Activated CD4-positive, CD25-positive, alpha-beta regulatory T cell treated with anti-CD3 and anti-CD28 coated beads, Interleukin-2, amount 50 U/mL, for 72 hours (primary cell): ENCODE measurements at places on chromosomes 1 and 21.

DNA sequence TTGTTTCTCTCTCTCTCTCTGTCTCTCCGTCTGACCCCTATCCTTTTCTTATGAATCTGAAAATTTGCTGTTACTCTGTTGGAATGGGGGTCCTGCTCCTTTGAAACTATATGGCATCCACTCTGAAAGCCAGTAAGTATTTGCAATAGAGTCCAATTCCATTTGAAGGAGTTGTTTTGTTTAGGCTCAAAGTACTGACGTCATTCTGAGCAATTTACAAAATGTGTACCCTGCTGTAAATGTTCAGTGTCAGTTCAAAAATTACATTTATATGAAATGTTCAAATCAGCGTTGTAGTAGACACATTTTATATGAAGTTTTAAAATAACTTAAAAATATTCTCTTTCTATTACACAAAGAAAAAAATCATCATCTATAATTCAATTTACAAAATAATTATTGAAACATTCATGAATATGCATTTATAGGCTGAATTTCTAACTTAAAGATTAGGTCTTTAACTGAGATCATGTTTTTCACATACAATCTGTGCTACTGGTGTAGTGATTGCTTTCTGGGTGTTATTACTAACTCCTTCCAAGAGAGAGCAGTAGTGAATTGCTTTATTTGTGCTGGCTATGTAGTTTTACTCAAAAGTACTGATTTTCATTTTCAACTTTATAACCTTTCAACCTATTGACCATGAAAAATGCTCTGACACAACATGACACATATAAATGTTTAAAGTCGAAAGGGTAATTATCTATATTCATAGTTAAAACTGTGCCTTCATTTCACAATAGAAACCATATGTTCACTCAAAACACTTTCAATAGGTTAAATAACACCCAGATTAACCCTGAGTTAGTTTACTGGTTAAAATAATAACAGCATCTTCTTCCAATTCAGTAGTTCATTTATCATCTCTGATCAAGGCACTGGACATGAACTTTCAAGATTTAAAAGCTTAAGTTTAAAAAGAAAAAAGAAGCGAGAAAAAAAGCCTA lies 253.1 kb upstream of the ADGRL4 start:
- no peak for DNase-seq

DNA sequence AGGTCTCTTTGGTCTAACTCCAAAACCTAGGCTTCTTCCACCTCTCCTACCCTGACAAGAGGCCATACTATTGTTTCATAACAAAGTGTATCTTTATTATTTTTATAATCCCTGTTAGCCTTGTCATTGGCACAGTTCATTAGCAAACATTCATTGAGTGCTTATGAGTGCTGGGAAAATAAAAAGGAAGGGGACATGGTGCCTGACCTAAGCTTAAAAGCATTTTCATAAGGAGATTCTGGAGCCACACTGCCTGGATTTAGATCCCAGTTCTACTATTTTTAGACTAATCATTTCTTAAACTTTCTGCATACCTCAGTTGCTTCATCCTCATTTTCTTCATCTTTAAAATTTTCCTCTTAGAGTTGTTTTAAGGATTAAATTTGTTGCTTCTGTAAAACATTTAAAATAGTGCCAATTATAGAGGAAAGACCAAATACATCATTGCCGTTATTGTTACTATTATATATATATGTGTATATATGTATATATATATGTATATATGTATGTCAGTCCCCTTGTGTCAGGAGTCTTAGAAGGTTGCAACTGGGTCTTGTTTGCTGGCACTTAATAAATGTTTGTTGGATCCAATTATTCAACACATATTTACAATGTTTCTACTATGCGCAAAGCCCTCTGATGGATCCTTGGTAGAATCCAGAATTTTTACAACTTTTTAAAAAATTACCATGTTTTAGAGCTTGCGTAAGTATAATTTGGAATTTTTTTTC lies 250.9 kb upstream of the SGIP1 start:
- no peak for DNase-seq

- DNase-seq = no peak
Measured at GRCh38 chr1:214228976-214229375, 52.0 kb upstream of the SMYD2 start.

- no peak for DNase-seq
Measured at GRCh38 chr1:85062425-85063026, 14.2 kb upstream of the MCOLN3 start.

GRCh38 chr21:36183144-36183795 lies 26.6 kb downstream of the DOP1B start:
- no peak for DNase-seq

DNA sequence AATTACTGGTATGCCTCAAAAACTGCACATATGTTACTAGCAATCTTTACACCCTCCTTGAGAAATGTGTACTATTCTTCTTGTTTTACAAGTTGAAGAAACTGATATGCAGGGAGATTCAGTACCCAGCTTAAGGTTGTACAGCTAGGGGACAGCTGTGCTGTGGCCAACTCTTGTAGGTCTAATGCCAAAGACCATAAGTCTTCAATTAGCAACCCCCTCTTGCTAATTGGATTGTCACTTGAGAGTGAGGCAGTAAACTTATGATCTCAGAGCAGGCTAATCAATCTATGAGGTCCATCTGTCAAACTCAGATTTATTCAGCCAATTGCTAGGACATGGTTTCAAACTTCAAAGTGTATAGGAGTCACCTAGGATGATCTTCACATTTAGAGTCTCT lies 492.0 kb upstream of the USP24 start:
- no peak for DNase-seq

- no peak for DNase-seq
Measured at GRCh38 chr1:25003457-25004190, 73.5 kb upstream of the RUNX3 start.

- no peak for DNase-seq
Measured at GRCh38 chr1:20882837-20883236, 95.7 kb upstream of the HP1BP3 start.

- no peak for DNase-seq
Measured at GRCh38 chr1:169698976-169699375, 12.4 kb downstream of the SELL start.

DNA sequence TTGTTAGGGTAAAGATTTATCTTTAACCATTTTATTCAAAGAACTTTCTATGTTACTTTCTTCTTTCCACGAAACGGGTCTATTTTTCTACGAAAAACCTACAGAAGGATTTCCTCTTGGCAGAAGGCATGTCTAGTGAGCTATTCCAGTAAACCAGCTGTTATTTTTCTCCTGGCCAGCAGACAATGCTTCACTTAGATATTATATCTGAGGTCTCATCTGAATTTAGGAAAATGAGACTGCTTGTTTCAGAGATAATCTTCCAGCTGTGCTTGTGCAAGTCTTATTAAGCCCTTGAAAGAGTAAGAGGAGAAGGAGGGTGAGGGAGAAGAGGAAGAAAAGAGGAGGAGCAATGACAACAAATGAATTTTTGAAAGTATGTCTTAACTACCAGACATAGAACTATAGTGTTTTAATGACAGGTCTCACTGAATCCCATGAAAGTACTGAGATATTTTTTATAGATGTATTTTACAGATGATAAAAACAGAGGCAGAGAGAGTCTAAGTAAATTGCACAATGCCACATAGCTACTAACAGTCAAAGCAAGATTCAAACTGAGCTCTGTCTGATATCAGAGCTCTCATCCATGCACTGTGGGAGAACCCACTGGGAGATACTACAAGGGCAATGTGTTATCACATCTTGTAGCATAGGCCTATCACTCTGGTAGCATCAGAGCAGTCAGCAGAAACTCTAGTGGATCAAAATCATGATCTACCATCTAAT lies 54.6 kb upstream of the SAMSN1 start:
- no peak for DNase-seq

DNA sequence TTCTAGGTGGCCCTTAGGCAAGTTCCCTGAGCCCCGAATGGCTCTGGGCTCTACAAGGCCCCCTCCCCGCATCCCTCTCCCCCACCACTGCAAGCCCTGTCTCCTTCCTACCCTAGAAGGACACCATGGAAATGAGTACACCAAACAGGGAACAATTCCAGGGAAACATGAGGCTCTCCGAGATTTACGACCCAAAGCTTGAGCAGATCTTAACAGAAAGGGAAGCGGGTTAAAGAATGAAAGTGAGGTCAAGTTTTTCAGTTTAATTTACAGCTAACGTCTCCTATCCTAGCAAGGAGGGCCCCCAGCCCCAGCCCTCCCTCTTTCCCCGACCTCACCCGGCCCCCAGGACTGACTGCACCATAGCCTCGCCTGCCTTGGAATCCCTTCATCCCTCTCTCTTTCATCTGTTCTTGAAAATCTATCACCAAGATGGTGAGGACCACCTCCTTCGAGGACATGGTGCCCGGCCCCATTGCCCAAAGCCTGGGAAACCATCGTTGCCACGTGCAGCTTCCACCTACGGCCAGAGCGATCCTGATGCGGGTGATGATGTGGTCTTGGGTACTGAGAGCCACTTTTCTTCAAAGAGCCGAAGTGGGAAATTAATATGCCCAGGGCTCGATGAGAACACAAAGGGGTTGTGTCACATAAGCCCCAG lies 30.5 kb downstream of the SIM2 start:
- no peak for DNase-seq

GRCh38 chr1:19877821-19878636 lies 4.2 kb upstream of the OTUD3 start:
- DNase-seq = no peak

DNA sequence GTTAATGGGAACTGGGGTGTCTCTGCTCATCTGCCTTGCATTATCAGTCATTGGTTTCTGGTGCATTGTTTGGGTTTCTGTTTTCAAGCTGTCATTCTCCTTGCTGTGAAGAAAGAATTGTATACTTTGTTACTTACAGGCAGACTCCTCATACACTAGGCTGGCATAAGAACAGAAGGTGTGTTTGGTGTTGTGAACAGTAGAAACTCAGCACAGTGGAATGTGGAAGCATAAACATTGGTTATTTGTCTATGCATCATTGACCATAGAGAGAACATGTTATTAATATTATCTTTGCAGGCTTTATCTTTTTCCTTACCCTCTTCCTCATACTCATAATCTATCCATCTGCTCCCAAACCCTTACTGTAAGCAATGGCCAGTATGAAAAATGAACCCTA lies 18.2 kb downstream of the C1orf87 start:
- DNase-seq = no peak

GRCh38 chr1:27346991-27347624 lies 5.3 kb downstream of the SYTL1 start:
- no peak for DNase-seq

GRCh38 chr1:3596663-3597598 lies 14.4 kb downstream of the MEGF6 start:
- DNase-seq = no peak

DNA sequence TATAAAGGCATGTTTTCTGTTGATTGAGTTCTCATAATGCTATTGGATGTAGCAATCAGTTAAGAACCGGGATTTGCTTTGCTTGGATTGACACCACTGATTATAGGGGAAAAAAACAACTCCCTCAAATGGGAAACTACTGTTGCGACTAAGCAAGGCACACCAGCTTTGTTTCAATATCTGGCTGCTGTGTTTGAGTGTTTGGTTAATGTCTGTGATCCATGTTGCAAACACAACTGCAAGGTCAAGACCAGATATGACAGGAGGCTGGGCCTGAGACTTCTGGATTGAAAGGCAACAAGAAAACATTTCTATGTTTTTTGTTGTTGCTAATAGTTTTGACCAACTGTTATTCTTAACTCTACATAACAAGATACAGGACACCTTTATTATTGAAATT lies 50.7 kb downstream of the MTR start:
- DNase-seq = no peak

GRCh38 chr1:46181343-46182260 lies 5.3 kb upstream of the P3R3URF start:
- DNase-seq = no peak

DNA sequence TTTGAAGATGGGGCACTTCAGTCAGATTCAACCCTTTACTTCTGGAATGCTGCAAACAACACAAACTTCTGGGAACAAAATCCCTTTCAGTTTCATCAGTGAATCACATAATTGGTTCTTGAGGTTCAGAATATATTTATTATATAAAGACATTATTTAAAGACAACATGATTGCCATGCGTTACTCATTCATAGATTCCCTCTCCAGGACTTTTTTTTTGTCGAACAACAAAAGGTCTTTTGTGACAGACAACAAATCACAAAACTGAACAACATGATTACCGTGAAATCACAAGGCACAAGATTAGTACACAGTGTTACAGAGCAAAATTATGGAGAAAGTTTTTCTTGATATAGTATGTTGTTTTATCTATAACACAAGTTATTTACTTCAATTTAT lies 1815.0 kb downstream of the NCAM2 start:
- no peak for DNase-seq

GRCh38 chr1:54934869-54935268 lies 45.6 kb upstream of the TMEM61 start:
- DNase-seq = no peak

- DNase-seq = no peak
Measured at GRCh38 chr1:209053587-209053986, 529.9 kb upstream of the CAMK1G start.

DNA sequence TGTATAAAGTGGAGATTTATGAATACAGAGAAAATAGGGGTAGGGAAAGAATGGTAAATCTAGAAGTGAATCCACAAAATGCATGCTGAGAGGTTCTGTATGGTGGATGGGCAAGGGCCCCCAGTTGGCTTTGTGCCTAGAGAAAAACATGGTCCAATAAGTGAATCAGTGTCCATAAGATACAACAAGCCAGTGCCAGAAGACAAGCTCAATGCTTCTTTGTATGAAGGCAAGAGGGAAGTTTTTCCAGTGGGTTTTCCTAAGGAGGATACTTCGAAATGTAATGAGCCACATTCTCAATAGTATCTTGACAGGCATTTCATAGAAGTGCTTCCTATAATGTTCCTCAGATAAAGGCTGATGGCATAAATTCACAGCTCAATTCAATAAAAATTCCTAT lies 169.4 kb upstream of the HMCN1 start:
- no peak for DNase-seq

GRCh38 chr21:15249285-15249993 lies 184.6 kb upstream of the NRIP1 start:
- DNase-seq = no peak

DNA sequence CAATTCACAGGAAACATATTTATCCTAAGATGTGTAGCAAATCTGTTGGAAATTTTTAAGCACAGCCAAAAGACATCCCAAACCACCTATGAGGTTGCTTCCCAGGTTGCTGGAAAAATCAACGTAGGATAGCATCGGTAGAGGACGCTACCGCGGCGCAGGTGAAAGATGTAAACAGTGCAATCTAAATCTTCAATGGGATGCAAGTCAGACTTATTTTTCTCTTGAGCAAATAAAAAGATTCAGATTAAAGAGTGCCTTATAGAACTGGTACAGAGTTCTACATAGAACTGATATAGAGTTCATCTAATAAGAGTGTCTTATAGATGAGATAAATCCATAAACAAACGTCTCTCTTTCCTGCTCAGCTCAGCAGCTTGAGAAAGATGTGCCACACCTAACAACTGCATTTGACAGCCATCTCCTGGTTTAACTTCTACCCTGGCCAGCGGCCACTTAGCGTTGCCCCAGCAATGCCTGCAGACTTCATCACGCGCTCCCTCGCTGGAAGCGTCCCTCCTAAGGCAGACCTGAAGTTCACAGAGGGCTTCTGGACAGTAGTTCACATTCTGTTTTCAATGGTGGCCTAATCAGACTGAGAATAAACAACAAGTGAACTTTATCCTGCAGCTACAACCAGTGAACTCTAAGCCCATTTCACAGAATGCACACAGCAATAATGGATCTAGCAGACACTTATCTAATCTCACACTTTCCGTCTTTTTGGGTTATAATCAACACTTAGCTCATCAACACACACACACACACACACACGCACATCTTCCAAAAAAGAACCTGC lies 164.5 kb downstream of the TOMM20 start:
- peak; percentile 29 for DNase-seq

GRCh38 chr1:231991231-231991630 lies 364.6 kb downstream of the DISC1 start:
- no peak for DNase-seq
